NCI-H1694 treated with DMSO at 0.1 percent for 48 hours (cell line): ENCODE measurements at places on chromosomes 6 and 20.

GRCh38 chr6:14383393-14384174 is 266.0 kb downstream of the CD83 start:
- DNase-seq = no peak

- DNase-seq = no peak
These were observed 15.5 kb downstream of the SIM1 start for GRCh38 chr6:100449239-100449691.

DNA sequence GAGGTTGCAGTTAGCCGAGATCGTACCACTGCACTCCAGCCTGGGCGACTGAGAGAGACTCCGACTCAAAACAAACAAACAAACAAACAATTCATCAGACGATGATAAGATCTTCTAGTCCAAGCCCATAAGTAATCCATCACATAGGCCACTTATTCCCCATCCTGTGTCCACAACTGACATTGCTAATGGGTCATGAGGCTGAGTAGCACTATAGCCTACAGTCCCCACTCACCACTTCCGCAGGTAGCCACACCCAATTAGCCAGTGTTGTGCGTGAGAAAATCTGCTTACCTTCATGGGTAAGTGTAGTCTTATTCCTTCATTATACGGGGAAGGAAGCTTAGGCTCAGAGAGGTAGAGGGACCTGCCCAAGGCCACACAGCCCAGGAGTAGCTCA is 13.1 kb downstream of the JPH2 start:
- no peak for DNase-seq

DNA sequence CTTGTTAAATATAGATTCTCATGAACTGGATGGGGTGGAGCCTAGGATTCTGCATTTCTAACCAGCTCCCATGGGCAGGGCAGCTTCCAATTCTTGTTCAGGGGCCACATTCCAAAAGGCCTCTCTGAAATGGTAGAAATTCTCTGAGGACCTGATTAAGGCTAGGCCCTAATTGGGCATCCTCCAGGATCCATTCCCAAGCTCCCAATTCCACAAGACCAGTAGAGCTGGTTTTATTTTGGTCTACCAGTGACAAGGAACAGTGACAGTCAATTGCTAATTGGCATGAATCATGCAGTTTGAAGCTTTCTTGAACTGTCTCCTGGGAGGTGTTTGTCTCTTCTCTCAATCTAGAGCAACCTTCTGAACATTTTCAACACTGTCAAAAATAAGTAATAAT is 3.0 kb downstream of the THBD start:
- no peak for DNase-seq

GRCh38 chr20:1003920-1004697 is 2.0 kb upstream of the RSPO4 start:
- no peak for DNase-seq

GRCh38 chr6:16969699-16970655 is 131.9 kb upstream of the STMND1 start:
- no peak for DNase-seq

GRCh38 chr20:10802236-10802635 is 128.4 kb upstream of the JAG1 start:
- DNase-seq = no peak
